Fibroblast of lung (primary cell): ENCODE measurements at places on chromosomes 1 and 21. TPM values are rescaled to one million over a fixed set of nuclear protein-coding genes. Genes with fewer than 3 reads are reported as not detected.
A peak's percentile ranks its signal among the peaks of the same experiment; 100 is the strongest.

Gene SLC35F3
- not detected in 2 replicates for total RNA-seq

Gene NVL
- 23.4 and 27.6 TPM in 2 replicates for total RNA-seq

Gene ZMYND12
- total RNA-seq, result 1.3 and 3.5 TPM in 2 replicates

Gene CLCA1
- total RNA-seq, result not detected in 2 replicates

Gene C1QTNF12
- total RNA-seq, result 1.0 and 4.1 TPM in 2 replicates

Gene CHD5
- under 0.01 TPM in 2 replicates for total RNA-seq

Gene KRTAP12-2
- total RNA-seq, result not detected in 2 replicates

Gene VASH2
- total RNA-seq, result 0.17 and 1.0 TPM in 2 replicates

Gene IGSF9
- under 0.01 TPM in 2 replicates for total RNA-seq

- DNase-seq, result peak; percentile 24
Measured at GRCh38 chr1:171718216-171718615, 23.6 kb downstream of the VAMP4 start.

DNA sequence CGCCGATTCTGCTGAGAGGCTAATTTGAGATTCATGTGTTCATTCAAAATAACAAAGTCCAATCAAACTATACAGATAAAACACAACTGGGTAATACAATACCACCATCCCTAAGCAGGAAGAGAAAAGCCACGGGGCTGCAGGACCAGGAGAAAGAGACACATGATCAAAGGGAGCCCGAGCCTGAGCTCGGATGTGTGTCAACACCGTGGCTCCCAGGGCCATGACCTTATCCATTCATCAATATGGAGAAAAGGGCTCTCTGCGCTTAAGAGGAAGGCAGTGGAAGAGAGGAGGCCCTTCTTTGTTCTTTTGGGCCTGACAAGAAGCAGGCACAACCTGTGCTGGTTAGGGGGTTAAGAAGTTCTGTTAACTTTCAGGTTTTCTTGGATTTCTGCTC, 56.7 kb downstream of the HUNK start:
- DNase-seq, result no peak

DNA sequence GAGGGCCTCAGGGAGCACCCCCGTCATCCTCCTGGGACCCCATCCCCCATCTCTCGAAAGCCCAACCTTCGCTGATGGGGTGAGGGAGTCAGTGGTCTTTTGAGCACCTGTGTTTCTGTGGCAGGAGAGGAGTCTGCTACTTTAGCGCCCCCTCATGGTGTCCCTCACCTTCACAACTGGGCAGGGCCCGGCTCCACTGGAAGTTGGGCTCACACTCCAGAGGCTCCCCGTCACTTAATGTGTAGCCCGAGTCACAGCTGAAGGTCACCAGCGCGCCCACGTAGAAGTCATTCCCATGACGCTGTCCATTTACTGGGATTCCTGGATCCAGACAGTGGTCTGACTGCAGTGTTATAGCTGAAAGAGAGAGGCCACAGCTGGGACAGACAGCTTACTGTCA, 139.5 kb upstream of the HMGB4 start:
- DNase-seq, result no peak

DNA sequence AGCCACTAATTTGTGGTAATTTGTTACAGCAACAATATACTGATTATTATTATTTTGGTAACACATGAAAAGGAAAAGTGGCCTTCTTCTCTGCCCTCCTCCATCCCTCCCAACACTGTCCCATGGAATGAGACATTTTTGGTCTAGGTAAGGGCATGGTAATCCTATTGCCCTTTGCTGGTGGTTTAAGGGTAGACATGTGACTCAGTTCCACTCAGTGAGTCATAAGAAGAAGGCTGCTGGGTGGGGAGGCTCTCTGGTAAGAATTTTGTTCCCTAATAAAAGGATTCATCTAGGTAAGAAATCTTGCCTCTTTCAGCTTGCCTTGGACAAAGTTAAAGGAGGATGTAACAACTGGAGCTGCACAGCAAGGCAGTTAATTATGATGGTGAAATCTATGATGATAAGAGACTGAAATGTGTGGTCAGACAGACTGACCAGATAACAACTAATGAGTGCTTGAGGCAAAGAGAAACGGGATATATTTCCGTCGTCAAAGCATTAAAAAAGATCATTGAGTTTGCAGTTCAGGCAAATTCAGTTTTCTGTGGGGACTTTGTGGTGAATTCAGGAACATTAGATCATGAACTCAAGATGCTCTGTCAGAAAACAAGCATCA, 232.0 kb upstream of the KCNK2 start:
- peak; percentile 61 for DNase-seq

- DNase-seq, result peak; percentile 66
Measured at GRCh38 chr21:34126269-34126668, 52.9 kb downstream of the MRPS6 start.

DNA sequence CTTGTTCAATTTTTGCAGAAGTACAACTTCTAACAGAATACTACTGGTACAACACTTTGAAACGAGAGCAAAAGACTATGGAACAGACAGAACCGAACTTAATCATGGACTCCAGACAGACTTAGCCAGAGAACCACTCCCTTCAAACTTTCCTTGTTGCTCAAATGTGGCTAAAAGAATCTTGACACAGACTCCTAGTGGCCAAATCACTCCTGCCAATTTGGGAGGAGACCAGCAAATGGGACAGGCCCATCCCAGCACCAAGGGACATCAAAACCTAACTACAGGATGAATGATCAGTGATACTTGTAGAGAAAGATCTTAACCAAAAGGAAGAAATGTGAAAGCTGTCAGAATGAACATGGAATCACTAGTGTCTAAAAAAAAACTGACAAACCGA, 154.0 kb downstream of the MATN1 start:
- DNase-seq, result no peak

- no peak for DNase-seq
Measured at GRCh38 chr1:162128693-162129356, 59.3 kb downstream of the NOS1AP start.

DNA sequence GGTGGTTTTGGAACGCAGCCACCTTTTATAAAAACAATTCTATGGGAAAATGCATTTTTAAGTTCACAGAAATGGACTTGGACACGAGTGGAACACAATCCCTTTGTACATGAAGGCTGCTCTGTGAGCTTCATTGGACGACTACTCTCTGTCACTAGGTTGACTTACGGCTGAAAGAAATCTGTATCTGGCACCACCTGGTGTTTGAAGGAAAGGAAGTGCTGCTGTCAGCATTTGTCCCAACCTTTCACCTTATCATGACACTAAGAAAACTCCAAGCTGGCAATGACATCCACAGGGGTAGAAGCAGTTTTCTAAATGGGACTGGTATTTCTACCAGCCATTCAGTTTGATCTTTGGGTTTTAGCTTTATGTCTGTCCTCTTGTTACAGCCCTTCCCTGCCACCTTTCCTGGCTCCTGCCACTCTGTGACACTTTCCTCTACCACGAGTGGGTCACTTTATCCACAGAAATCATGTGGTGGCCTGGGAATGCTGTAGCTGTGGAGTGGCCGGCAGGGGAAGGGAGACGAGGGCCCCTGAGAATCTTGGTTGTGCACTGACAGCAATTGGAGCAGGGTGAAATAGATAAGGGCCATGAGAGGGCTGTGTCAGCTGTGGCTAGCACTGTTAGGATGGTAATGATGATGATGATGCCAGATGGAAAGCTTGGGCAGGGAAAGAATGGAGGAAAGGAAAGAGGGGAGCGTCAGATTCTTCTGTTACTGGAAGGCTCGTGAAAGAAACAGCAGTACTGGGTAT, 85.2 kb downstream of the TBX19 start:
- DNase-seq, result no peak

DNA sequence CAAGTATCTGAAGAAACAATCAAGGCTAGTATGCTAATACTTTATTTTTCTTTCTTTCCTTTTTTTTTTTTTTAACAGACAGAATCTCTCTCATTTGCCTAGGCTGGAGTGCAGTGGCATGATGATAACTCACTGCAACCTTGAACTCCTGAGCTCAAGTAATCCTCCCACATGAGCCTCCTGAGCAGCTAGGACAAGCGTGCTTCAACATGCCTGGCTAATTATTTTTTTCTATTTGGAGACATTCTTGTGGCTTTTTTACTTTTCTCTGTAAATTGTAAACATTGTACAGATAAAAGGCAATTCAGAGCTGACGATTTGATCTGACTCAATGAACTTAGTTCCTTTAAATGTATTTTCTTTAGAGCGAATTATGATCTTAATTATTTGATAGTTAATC, 41.4 kb downstream of the CCDC18 start:
- DNase-seq, result peak; percentile 35

GRCh38 chr1:62224182-62224581, 29.5 kb downstream of the L1TD1 start:
- DNase-seq, result no peak

GRCh38 chr1:23101101-23101827, 67.4 kb downstream of the LUZP1 start:
- DNase-seq, result no peak

- no peak for DNase-seq
Measured at GRCh38 chr1:91661121-91661520, 160.5 kb downstream of the CDC7 start.

DNA sequence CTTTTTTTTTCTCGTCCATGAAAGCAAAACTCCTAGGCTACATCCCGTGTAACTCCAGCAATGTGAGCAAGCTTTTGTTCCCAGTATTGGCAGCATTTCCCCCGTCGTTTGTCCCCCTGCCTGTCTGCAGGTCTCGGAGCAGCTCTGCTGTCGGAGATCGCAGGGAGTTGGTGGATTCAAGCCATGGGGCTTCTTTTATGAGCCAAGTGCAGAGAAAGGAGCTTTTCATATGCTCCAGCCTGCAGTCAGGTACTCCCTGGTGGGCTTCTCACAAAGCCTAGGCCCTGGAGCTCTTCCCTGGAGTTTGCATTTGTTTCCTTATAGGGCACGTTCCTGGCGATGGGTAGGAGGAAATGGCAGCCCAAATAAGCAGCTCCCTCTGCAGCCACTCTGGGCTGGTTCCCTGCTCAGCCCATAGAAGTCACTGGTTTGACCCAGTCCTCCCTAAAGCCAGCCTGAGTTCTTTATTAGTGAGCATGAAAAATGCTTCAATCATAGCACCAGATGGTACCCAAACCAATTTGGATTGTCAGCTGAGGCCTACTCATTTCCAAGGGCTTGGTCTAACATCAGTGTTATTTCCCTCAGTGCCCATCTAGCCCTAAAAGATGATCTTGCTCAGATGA, 78.3 kb downstream of the NUF2 start:
- no peak for DNase-seq

GRCh38 chr1:22292011-22292788, 149.3 kb upstream of the WNT4 start:
- DNase-seq, result no peak

DNA sequence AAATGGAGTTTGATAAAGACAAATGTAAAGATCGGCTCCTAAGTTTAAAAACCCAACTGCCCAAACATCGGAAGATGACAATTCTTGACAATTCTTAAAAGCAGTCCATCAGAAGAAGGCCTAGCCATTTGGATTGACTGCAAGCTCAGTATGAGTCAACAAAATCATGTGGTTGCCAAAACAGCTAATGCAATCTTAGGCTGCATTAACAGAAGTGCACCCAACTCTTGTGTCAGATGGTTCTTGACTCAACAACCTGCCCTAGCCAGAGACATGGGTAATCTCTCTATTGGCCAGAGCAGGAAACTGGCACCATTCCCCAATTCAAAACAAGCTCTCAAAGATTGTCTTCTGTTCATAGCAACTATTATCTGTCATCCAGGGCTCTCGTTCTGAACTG, 9.9 kb upstream of the NCF2 start:
- peak; percentile 90 for DNase-seq

DNA sequence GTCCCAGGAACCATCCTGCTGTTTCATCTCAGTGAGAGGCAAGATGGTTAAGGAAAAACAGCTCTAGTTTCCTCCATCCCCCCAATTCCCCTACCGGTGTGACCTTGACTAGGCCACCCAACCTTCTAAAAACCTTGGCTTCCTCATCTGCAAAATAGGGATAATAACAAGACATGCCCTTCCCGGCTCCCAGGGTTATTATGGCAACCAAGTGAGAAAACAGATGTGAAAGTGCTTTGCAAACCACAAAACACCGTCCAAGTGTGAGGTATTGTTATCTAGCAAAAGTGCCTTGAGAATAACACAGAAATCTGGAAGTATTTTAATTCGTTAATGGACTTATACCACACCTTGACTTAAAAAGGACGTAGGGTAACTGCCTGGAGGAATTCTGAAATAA, 62.7 kb downstream of the ITPKB start:
- no peak for DNase-seq

DNA sequence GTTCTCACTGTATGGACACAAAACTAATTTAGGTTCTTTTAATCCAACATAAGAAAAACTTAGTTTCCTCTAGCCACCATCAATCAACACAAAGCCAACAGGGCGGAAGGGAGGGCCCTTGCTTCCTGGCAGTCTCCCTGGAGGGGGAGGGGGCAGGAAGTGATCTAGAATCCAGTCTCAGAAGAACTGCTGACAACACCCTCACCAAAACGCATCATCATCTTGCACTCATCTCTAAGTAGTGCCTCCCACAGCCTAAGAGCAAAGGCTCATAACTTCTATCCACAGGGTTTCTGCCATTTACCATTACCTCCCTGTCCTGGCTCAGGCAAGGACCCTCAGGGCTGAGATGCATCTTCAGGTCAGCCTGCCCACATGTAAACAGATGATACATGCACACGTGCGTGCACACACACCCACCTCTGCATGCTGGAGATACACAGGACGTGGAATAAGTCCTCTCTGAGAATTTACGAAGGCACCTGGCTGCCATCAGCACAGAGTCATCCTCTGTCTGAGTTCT, 20.5 kb downstream of the HIVEP3 start:
- DNase-seq, result peak; percentile 69

- DNase-seq, result no peak
Measured at GRCh38 chr1:106678279-106679050, 378.0 kb upstream of the PRMT6 start.

GRCh38 chr1:14294860-14295536, 303.5 kb upstream of the KAZN start:
- no peak for DNase-seq

DNA sequence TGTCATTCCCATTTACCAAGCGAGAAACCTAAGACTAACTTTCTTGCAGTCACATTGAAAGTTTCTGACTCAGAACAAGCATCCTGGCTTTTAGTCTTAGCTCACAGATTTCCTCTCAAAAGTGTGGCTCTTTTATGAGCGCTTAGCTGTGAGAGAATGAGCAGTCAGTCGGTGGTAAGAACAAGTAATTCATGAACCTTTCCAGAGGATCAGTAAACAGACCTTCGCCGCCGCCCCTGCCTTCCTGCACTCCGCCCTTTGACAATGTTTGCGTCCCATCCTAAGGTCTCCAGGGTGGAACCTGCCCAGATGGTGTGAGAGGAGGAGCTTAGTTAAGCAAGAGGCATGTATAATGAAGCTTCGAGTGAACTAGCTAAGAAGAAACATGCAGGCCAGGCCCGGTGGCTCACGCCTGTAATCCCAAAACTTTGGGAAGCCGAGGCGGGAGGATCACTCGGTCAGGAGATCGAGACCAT, 142.4 kb downstream of the GLUL start:
- no peak for DNase-seq

DNA sequence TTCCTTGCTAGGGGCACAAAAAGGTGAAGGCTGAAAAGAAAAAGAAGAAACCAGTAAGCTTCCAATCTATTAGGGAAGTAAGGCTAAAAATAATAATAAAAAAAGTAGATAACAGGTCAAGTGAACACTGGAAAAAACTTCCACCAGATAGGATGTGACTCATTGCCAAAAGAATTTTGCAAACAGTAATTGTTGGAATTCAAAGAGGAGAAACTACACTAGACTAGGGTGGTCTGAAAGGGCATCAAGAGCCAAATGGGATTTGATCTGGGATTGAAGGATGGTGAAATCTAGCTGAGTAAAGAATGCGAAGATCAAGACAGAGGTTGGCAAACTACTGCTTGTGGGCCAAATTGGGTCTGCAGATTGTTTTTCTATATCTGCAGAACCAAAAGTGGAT, 6.0 kb upstream of the ST6GALNAC3 start:
- DNase-seq, result peak; percentile 42

GRCh38 chr1:21495225-21495820, 13.9 kb upstream of the ALPL start:
- no peak for DNase-seq

GRCh38 chr21:34363733-34364132, at the start of gene KCNE2:
Gene KCNE2 (plus strand): TSS chr21:34364006. CDS start chr21:34370479, 6,473 bp downstream.
- DNase-seq, result no peak
